ENCODE measurements at places on chromosomes 13 and 19.

- no peak for DNase-seq
Observed at GRCh38 chr13:85700906-85701305, 98.3 kb downstream of the SLITRK6 start.

- no peak for DNase-seq
Observed at GRCh38 chr13:29117663-29118062, 297.5 kb downstream of the MTUS2 start.

DNA sequence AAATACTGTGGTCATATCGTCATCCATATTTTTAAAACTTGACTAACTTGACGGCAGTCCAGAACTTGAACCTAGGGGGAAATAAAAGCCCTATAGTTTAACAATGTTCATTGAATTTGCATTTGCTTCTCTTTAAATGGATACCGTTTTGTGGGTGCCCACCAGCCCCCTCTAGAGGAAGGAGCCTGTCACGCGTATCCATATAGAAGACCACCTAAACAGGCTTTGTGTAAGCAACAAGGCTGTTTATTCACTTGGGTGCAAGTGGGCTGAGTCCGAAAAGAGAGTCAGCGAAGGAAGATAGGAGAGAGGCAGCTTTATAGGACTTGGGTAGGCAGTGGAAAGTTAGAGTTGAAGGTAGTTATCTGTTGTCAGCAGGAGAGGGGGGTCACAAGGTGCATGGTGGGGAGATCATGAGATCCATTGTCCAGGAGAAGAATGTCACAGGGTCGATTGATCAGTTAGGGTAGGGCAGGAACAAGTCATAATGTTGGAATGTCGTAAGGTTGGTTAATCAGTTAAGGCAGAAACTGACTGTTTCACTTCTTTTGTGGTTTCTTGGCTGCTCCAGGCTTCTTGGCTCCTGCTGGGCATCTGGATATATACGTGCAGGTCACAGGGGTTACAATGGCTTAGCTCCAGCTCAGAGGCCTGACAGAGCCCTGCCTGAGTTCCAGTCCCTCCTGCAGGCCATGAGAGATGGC lies 42.5 kb upstream of the ANKRD10 start:
- no peak for DNase-seq

GRCh38 chr19:58456111-58456510 lies 4.7 kb downstream of the ZNF324B start:
- DNase-seq, result no peak

DNA sequence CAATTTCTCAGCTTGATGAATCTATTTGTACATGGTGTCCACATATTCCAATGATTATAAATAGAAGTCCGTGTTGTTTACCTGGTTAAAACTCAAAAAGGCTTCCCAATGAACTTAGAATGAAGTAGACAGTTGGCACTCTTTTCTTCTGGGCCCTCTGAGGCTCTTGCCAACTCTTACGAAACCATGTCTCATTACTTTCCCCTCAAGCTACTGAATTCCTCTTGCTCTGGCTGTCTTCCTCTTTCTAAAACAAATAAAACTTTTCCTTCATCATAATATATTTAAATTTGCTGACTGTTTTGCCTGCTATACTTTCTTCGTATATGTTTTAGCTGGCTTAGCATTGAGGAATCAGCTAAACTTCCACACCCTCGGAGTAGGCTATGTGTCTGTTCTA lies 139.7 kb downstream of the SLITRK6 start:
- DNase-seq, result no peak

DNA sequence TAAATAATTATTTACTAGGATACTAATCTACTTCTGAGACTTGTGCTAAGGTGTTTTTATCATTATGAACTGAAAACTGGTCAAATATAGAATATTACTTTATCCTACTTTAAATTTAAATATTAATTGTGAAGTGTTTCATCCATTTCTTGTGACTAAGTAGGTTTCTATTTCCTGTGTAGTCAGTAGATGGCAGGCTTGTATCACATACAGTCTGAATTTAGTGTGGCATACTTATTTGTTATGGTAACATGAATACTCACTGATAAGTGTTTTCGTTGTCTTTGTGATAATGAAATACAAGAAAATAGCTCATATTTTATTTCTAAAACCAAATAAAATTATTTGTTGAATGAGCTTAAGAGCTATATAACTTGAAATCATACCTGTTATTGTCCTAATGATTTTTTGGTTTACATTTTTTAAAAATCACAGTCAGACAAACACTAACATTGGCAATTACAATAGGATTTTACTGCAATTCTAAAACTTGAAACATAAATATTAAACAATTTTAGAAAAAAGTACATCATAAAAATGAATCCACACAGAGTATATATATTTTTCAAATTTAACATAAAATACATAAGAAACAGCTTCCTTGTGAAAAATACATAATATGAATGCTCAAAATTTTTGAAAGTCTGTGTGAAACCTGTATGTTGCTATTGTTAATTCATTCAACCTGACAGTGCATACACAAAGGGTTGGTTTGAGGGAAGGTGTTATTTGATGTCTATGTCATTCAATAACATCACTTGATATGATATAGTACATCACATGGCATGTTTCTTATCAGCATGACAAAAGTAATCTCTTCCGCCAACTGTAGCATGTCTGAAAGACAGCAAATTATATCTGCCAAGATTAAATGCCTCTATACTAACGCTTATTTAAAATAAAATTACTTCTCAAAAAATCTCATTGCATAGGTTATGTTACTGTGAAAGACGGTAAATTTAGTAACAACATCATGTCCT lies 904.8 kb upstream of the PCDH20 start:
- DNase-seq, result no peak

GRCh38 chr13:27922883-27923612 lies 3.2 kb downstream of the PDX1 start:
- no peak for DNase-seq

DNA sequence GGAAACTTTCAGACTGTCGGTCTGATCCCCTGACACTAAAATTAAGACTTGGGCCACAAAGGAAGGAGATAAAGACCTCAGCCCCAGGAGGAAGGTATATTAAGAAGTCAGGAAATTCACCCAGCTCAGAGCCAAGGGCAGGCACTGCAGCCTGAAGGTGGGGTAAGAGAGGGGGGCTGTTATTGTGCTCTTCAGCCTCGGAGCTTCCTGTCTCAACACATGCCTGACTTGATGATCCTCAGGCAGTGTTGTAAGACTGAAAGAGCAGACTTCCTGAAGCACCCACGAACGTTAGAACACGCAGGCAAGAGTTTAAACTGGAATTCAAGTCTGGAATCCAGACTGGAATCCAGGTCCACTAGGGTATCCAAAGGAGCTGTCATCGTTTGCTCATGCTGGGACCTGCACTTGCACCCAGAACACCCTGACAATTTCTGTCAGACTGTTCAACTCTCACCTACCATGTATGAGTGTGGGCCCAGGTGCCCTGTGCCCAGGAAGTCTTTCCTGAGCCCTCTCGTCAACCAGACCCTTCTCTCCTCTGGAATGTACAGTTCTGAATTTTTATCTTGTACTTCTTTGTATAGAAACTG lies 10.7 kb upstream of the FLT1 start:
- DNase-seq, result no peak

- peak; percentile 12 for DNase-seq
Observed at GRCh38 chr13:113535381-113535781, 44.9 kb upstream of the DCUN1D2 start.

Data from Caco-2 (cell line).